ENCODE measurements at places on chromosomes 3 and 15. TPM values are rescaled to one million over a fixed set of nuclear protein-coding genes. Genes with fewer than 3 reads are reported as not detected.

DNA sequence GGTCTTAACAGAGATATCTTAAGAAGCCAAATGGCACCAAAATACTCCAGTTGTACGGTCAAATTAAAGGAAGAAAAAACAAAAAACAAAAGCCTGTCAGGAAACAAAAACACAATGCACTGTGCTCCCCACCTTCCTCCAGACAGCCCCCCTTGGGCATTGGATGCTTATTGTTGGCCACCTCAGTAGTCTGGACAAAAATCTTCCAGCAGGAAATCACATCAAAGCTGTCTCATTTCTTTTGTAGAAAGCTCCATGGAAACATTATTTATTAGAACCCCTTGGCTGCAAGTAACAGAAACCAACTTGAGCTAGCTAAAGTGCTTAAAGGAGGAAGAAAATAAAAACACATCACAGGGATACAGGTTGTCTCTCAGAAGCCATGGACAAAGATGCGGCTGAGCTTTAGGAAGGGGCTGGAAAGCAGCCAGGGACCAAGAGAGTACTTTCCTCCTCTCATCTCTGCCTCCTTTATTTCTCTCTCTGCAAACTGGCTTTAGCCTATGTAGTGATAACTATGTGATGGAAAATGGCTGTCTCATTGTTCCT, 651.5 kb upstream of the ADAMTS9 start:
- DNase-seq = no peak

Gene CCDC80
- 80.0 TPM for total RNA-seq

Gene MYLK
- 9.5 TPM for total RNA-seq

- no peak for DNase-seq
These were observed 157.8 kb downstream of the SV2B start for GRCh38 chr15:91257746-91258414.

All from left ventricle myocardium superior (tissue), 1 donor.